ENCODE measurements at places on chromosomes 1 and 21.

DNA sequence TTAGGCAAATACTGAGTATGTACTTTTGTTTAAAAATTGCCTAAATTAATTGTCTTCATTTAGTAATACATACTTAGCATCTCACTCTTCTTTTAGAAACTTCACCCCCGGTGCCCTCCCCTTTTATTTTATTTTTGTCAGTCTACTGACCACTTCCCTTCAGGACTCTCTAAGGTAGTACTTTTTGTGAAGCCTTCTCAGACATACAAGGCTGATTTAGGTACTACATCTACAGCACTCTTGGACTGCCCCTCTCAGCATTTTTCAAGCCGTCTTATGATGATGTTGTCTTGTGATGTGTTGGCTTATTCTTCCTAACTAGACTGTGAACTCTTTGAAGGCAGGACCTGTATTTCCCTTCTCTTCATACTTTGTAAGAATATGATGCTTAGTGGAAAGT, 24.7 kb downstream of the RPS6KC1 start:
- no peak for DNase-seq

- DNase-seq: no peak
Measured at GRCh38 chr1:244862354-244862698, 2.0 kb downstream of the HNRNPU start.

DNA sequence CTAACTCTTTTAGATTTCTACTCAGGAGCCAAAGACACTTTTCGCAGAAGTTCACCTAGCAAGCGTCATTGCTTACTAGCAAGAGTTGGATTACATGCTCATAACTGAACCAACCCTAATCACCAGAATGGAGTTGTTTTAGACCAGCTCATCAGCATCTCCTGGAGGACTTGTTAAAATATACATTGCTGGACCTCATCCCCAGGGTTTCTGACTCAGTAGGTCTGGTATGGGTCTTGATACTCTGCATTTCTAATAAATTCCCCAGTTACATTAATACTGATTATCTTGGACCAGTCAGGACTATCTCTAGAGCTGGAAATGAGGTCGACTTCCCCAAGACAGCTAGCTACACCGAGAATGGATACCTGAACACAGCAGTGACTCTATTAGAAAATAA, 9.7 kb upstream of the PRDX6 start:
- no peak for DNase-seq

GRCh38 chr1:100955322-100955721, 59.4 kb downstream of the SLC30A7 start:
- no peak for DNase-seq

DNA sequence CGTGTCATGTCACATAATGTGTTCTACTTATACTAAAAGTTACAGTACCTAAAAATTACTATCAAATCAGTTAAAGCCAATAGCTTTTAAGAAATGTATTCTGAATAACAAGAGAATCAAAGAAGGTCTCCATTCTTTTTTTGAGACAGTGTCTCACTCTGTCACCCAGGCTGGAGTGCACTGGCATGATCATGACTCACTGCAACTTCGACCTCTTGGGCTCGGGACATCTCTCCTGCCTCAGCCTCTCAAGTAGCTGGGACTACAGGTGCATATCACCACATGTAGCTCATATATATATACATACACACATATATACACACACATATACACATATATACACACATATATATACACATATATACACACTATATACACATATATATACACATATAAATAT, 20.1 kb downstream of the COP1 start:
- no peak for DNase-seq

DNA sequence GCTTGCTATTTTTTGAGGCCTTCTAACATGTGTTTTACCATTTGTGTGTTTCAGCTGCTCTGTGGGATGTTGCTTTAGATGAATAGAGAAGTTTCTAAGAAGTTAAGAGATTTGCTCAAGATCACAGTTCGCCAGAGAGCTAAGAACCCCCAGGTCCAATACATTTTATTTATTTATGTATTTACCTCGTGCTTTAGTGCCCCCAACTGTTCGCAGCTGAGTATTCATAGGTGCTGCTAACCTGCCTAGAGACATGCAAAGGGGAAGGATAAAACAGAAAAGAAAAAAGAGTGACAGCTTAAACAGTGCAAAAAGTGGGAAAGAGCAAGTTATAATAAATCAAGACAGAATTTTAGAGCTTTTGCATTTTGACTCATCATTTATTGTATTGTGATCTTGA, 31.1 kb downstream of the NFYC start:
- DNase-seq: no peak

DNA sequence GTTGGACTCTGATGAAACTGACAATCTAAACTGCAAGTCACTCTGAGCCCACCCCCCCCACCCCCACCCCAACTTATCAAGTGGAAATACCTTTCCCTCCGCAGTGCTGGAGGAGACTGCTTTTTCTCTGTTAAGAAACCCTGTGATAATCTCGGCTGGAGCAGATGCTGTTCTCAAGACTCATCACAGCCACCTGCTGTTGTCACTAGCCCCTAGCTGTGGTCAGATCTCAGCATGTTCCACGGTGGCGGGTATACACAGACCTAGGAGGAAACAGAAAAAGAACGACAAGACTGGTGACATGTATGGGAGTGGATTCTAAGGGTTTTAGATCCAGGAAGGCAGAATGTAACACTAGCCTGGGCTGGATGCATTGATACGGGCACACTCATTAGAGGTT, 2.3 kb downstream of the ACTL8 start:
- no peak for DNase-seq

GRCh38 chr1:88118176-88118845, 565.8 kb upstream of the PKN2 start:
- no peak for DNase-seq

GRCh38 chr21:16116798-16117197, 387.0 kb downstream of the USP25 start:
- no peak for DNase-seq

- DNase-seq: no peak
Measured at GRCh38 chr21:32562426-32562825, 22.9 kb downstream of the TCP10L start.

DNA sequence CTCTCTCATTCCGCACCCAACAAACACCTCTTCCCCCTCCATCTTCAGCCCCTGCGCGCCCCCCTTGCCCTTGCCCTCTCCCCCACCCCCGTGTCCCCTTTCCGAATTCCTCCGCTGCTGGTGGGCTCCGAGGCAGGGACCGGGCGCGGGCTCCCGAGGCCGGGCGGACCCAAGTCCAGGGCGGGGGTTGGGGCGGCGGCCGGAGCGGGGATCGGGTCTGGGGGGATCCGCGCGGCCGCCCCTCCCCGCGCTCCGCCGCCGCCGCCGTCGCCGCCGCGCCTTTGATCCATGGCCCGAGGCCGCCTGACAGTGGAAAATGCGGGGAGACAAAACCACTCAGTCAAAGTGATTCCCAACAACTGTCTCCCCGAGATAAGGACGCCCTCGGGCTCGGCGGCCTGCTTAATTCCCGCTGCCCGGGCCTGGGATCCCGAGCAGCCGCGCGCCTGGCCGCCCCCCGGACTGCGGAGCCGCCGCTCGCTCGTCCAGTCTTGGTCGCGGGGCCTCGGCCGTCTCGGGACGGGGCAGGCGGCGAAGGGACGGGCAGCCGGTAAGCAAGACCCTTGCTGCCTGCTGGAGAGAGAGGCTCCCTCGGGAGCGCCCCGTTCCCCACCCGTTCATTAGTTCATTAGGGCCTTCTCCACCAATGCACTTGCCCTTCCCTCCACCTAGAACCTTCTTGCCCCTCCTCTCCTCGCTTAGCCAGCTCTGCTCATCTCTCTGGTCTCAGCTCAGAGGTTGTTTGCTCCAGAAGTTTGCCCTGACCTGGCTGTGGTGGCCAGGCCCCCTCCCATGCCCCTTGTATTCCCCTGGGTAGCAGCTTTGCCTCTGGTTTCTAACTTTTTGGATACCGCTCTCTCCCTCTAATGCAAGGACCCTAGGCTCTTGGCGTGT, 86.4 kb downstream of the PAX7 start:
- DNase-seq: no peak

- DNase-seq: no peak
Measured at GRCh38 chr1:246709835-246710234, 14.4 kb upstream of the SCCPDH start.

DNA sequence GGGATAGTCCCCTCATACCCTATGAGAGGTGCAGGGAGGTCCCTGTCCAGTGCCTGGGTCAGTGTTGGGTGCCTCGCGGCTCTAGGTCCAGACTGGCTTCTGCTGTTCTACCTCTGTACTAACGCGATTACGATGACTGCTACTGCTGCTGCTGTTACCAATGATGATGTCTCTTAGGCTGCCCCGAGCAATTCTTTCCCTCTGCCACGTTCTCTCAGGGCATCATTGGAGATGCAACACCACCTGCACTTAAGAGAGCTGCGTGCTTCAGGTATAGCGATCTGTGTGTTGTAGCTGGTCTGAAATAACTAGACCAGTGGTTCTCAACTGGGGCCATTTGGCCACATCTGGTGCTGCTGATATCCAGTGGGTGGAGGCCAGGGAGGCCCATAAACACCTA, 36.9 kb downstream of the KAZN start:
- no peak for DNase-seq
